ENCODE measurements at places on chromosomes 4 and X.

GRCh38 chrX:125266153-125266660 is 53.5 kb upstream of the TEX13C start:
- no peak for DNase-seq

DNA sequence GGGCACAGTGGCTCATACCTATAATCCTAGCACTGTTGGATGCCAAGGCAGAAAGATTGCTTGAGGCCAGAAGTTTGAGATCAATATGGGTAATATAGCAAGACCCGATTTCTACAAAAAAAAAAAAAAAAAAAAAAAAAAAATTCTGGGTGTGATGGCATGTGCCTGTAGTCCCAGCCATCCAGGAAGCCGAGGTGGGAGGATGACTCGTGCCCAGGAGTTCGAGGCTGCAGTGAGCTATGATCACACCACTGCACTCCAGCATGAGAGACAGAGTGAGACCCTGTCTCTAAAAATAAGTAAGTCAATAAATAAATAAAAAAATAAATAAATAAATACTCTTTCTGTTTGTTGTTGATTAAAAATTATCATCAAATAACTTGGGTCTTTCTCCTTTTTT is 62.4 kb upstream of the BMPR1B start:
- no peak for DNase-seq

DNA sequence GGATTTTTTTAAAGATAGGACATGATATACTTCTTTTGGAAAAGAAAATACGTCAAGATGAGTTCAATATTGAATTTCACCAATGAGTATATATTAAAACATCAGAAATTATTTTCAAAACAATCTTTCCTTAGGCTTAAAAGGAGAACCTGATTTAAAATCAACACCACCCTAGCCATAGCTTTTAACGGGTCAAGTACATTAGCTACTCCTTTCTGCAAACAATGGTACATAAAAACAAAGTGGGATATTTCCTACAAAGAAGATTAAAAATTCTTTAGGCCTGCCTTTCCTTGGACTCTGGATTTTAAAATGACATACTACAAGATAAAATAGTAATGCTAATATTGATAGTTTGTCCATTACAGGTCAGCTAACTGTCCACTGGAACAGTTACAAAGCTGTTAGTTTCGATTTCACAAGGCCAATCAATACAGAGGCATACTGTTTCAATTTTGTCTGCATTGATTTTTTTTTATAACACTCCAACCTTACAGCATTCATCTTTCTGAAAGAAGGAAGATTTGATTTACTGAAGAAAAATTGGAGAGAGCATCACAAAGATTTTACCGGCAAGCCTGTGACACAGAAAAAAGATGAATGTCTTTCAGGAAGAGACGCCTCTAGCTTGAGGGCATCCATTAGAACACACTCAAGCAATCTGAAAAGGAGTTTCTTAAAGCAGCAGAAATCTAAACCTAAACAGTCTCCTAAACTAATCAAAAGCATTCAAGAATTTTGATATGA is 97.2 kb downstream of the MAB21L2 start:
- peak; percentile 24 for DNase-seq

- no peak for DNase-seq
These were observed 173.8 kb downstream of the AR start for GRCh38 chrX:67717571-67717970.

- DNase-seq: peak; percentile 24
These were observed 47.8 kb upstream of the CRMP1 start for GRCh38 chr4:5940470-5941203.
